ENCODE measurements at places on chromosomes 2 and 18. TPM values are rescaled to one million over a fixed set of nuclear protein-coding genes. Genes with fewer than 3 reads are reported as not detected.

The OTOS gene
- not detected for total RNA-seq

The MAPRE3 gene
- 5.3 TPM for total RNA-seq

- DNase-seq = no peak
Measured at GRCh38 chr2:203928849-203929248, 7.7 kb upstream of the ICOS start.

DNA sequence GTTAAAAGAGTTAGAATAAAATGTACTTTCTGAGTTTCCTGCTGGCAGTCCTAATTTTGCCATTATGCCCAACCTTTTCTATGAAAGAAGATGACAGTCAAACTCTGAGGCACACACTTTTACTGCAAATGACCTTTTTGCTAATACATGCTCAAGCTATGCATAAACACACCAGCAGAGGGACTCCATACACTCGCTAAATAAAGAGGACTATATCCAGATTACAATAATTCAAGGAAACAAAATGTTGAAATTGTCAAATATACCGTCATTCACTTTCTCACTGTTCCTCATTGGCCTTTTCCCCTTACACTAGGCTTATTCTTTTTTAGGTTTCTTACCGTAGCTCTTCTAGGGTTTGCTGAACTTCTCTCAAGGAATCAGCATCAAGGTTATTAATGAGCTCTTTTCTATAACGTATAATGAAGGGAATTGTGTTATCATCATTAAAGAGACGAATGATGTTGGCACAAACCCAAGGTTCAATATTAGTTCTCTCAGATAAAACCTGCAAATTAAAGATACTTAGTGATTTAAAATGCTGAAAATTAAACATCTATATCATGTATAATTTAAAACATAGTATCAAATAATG is 25.7 kb downstream of the SRBD1 start:
- no peak for DNase-seq

DNA sequence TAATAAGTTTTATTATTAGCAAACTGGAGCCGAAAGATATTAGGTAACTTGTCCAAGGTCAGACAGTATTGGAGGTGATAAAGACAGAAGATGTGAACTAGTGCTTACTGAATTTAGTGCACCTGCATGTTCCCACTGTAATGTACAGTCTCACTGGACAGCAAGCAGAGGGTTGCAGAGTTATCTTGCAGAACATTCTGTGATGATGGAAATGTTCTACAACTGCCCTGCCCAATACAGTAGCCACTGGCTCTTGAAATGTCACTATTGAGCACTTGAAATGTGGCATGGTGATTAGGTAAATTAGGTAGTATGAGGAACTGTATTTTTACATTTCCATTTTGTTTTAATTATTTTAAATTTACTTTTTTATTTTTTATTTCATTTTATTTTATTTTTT is 356.6 kb downstream of the EPHA4 start:
- no peak for DNase-seq

DNA sequence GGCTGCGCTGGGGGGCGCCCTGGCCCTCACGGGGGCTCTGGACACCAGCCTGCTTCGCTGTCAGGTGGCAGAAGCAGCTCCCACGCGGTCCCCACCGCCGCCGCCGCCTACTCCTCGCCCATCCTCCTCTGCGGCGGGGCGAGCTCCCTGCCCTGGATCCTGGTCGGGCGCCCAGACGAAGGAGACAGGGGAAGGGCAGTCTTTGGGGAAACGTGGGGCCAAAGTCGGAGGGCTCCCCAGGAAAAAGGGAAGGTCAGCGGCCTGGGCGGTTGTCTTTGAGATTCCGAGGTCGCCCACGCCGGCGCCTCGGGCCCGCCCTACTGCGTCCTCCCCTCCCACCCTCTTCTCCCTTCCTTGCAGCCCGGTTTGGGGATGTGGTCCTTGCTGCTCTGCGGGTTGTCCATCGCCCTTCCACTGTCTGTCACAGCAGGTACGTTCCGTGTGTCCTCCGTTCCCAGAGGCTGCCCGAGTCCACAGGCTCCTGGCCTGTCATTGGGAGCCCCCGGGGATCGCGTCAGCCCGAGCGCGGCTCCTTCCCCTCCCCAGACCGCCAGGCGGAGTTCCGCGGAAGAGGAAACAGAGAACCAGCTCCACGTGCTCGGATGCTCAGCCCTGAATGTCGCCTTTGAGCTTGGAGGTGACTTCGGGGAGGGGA is 800 bp downstream of the IL1RL2 start:
- peak; percentile 44 for DNase-seq

- DNase-seq = no peak
Measured at GRCh38 chr2:72950558-72951255, 33.4 kb downstream of the EMX1 start.
